ENCODE measurements at places on chromosomes 11 and 22.

DNA sequence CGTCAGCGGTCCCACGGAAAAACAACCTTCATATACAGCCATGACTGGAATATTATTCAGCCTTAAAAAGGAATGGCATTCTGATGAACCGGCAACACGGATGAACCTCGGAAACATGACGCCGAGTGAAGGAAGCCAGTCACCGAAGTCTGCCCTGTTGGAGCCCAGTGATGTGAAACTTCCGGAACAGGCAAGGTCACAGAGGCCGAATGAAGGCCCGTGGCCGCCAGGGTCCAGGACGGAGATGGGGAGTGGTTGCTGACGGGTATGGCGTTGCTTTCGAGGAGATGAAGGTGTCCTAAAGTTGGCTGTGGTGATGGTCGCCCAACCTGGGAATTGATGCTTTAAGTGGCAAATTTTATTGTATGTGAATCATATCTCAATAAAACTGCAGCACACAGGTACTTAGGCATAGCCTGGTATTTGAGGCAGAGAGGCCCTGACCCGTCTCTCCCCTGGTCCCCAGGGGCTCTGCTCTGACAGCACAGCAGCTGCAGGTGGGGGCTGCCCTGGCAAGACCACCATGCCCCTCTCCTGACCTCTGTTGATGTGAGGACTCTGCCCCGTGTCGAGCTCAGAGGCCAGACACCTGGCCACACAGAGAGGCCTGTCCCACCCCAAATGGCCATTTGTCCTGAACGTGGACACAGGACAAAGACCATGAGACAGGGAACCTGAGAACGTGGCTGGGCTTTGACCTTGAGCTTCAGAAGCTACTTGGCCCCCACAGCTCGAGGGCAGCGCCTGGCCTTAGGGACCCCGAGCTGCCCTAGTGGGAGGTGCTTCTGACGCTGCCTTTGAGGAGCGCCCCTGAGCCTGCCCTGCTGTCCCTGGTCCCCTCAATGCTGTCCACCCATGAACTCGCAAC, 1090.8 kb downstream of the BRD1 start:
- no peak for DNase-seq

- no peak for DNase-seq
Measured at GRCh38 chr11:11291041-11292015, 61.7 kb downstream of the CSNK2A3 start.

- no peak for DNase-seq
Measured at GRCh38 chr11:1354125-1354938, 35.4 kb upstream of the BRSK2 start.

GRCh38 chr11:18692941-18693760, 5.4 kb upstream of the TMEM86A start:
- no peak for DNase-seq

DNA sequence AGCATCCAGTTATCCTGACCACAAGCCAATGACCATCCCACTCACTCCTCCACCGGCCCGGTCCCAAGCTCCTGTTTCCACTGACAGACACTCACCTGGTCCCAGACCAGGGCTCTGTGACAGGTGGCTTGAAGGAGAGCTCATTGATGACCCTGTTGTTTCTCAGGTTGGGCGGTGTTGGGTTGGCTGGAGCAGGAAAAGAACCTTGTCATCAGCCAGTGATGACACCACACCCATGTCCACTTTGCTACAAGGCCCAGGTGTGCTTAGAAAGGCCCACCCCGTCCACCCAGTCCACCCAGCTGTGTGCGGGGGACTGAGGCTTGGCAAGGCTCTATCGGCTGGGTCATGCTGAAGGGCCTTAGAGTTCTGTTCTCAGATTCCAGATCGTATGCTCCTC, 42.9 kb downstream of the GAB4 start:
- DNase-seq: no peak
